Panc1 (cell line): ENCODE measurements at places on chromosomes 6 and 20.
A peak's percentile ranks its signal among the peaks of the same experiment; 100 is the strongest.

- no peak for DNase-seq
Observed at GRCh38 chr6:72824833-72825232, 203.0 kb downstream of the KCNQ5 start.

GRCh38 chr6:138028893-138029292 lies 78.3 kb downstream of the PERP start:
- DNase-seq: no peak

- DNase-seq: no peak
Observed at GRCh38 chr20:5153612-5154542, 27.1 kb downstream of the CDS2 start.

DNA sequence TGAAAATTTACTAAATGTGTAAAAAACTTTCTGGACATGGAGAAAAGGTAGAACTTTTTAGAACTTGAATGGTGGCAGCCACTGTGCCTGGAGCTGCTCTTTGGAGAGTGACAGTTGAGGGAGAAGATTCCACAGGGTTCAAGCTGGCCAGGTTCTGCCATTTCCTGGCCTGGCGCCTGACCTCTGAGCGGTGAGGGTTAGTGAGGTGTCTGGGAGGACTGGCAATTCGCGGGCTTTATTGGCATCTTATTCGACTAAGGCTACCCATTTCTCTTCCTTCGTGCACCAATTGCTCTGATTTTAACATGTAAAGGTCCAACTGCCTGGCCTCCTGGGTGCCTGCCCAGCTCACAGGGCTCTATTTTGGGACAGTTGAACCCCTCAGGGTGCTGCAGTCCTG lies 2.4 kb downstream of the SNAI1 start:
- DNase-seq: no peak

DNA sequence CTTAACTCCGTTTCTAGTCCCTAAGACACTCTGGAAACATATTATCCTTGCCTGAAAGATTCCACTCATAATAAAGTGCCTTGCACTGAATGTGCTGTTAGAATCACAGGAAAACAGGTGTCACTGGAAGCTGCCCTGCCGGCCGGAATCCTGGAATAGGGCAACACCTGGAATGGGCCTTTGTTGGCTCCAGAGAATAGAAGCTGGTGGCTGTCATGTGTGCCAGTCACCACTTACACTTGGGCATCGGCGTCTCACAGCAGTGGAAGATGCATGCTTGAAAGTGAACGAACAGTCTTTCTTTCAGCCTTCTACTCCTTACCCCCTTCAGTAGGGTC lies 90.8 kb upstream of the AFDN start:
- no peak for DNase-seq

- DNase-seq: no peak
Observed at GRCh38 chr6:110864824-110865223, 9.8 kb upstream of the AMD1 start.

GRCh38 chr20:60249436-60249835 lies 291.2 kb downstream of the CDH26 start:
- DNase-seq: peak; percentile 52

GRCh38 chr6:63573899-63574553 lies 1.7 kb downstream of the LOC128125822 start:
- DNase-seq: no peak

DNA sequence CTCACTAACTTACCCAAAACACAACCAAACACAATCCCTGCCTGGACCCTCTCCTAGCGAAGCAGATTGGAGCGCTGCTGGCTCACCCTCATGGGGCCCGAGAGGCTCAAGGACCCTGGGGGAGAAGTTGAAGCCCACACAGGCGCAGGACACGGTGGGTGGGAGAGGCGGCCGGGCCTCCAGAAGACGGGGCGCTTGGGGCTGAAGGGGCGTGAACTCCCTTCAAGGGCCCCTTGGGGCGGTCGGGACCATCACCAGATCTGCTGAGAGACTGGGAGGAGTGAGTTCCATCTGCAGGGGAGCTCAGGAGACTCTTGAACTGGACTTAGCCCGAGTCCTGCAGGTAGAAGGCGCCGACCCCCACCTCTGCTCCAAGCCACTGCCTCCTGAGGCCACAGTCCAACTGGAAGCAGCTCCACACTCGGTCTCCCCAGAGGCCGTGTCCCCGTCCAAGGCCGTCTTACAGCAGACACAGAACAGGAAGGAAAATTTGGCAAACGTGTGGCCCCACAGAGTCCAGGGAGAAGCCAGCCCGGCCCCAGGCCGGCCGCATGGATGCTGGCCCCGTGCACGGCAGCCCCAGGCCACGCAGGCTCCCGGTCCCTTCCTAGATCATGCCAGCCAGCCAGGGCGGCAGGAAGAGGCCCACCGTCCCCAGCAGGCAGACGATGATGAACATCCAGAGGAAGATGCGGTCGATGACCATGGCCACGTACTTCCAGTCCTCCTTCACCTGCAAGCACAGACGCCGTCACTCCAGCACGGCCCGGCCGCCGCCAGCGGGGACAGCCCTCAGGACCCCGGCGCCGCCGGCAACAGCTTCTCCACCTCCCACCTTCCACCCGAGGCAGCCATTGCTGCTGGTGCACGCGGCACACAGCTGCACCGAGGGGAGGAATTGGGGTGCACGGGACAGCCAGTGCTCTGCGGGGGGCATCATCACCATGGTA lies 14.7 kb downstream of the CHRNA4 start:
- DNase-seq: no peak

DNA sequence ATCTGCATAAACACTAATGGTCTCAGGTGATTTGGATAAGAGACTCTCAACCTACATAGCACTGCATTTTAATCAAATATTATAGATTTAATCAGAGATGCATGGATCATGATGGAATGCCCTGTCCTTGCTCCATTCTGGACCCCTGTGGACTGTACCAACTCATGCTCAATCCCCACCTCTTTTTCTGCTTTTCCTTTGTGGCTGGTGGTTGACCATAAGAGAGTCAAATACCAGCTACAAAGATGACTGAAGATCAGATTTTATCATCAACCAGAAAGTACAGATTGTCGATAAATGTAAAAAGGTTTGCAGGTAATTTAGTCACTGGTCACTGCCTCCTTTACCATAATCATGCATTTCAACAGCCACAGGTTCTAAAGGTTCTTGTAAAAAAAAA lies 116.2 kb downstream of the ME1 start:
- DNase-seq: no peak

DNA sequence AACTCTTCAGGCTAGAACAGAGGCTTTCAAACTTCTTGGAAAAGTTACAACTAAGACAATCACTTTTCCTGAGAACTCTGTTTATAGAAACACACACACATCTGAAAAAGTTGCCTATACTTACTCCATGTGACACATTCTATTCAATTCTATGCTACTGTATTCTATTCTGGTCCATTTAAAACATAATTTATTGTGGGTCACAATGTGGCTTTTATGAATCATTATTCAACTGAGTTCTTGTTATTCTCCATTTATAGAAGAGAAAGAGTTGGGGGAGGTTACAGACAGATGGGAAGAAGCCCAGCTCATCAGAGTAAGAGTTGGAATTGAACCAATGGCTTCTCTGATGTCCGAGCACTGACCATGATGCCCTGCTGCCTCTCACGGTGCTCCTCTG lies 21.6 kb upstream of the BCAS1 start:
- DNase-seq: no peak
